Activated T-cell treated with anti-CD3 and anti-CD28 coated beads for 24 hours (primary cell): ENCODE measurements at places on chromosomes 4 and X.
A peak's percentile ranks its signal among the peaks of the same experiment; 100 is the strongest.

GRCh38 chr4:145298885-145299284 lies 118.5 kb upstream of the OTUD4 start:
- DNase-seq, result no peak

DNA sequence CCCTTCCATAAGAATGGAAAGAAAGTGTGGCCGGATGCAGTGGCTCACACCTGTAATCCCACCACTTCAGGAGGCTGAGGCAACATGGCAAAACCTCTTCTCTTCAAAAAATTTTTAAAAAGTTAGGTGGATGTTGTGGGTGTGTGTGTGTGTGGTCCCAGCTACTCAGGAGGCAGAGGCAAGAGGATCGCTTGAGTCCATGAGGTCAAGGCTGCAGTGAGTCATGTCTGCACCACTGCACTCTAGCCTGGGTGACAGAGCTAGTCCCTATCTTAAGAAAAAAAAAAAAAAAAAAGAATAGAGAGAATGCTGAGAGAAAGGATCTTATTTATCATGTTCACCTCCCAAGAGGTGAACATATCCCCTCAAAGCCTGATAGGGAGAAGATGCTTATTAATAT lies 492.1 kb upstream of the SMIM31 start:
- no peak for DNase-seq

GRCh38 chr4:69876071-69876470 lies 16.1 kb upstream of the SULT1E1 start:
- DNase-seq, result no peak

GRCh38 chr4:170109586-170110284 lies 20.0 kb upstream of the AADAT start:
- DNase-seq, result no peak

DNA sequence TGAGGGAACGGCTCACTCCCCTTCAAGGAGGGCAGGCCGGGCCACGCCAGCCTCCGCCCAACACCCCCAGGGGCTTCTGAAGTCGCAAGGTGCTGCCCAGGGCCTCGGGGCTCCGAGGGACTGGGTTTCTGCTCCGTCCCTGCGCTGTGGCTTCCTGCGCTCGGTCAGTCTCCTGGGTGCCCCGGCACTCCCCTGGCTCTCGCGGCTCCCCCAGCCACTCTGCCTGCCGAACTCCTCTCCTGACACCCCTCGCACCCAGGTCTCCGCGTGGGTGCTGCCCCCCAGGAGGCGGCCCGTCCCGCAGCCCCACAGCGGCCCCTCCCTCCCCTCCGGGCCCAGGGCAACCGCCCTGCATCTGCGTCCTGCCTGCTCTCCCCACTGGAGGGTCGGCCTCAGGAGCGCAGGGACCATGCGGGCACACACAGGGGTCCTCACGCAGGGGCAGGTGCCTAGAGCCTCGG lies 151.9 kb downstream of the AFAP1 start:
- no peak for DNase-seq

DNA sequence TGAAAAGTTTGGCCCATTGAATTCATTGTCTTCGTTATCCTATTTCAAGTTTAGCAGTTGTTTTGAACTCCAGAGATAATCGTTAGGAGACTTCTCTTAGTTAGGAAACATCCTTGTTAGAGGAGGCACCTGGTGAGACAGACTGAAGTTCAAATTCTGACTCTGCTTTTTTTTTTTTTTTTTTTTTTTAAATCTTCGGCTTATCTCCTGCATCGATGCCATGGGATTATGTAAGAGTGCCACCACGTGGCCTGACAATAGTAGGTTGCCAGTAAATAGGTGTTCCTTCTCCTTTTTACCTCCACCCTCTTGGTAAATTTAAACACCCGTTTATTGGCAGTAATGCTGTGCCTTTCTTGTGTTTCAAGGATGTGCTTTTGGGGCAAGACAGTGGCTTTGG lies 149.3 kb downstream of the SOWAHB start:
- DNase-seq, result no peak

GRCh38 chr4:61292322-61292721 lies 92.2 kb downstream of the ADGRL3 start:
- DNase-seq, result no peak

GRCh38 chrX:19642241-19643109 lies 127.2 kb upstream of the MAP3K15 start:
- DNase-seq, result no peak

DNA sequence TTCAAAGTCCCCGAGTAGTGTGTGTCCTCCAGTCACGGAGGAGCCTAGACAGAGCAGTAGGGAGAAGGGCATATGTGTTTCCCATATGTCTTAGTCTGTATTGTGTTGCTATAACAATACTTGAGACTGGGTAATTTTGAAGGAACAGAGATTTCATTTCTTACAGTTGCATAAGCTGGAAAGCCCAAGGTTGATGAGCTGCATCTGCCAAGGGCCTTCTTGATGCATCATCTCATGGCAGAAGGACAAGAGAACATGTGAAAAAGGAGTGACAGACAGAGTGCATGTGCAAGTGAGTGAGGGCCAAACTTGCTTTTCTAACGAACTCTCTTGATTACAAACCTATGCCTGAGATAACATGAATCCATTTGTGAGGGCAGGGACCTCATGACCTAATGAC lies 243.4 kb downstream of the ARHGAP10 start:
- no peak for DNase-seq

DNA sequence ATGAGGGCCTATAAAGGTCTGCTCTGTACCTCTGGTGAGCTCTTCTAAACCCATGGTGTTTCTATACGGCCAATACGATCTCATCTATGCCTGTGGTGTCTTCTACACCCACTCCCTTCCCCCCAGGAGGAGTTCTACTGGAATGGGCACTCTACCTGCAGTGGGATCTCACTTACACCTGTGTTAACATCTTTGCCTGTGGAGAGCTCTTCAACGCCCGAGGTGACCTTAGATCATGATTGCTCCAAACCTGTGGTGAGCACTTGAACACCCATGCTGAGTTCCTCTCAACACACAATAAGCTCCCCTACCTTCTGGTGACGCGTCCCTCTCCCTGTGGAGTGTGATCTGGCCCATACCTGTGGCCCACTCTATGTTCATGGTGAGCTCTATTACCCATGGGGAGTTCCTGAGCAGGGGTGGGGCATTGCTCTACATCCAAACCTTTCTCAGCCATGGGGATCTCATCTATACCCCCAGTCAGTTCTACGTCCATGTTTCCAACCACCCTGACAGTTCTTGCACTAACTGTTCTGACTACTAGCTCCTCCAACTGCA lies 48.6 kb downstream of the BCOR start:
- DNase-seq, result no peak

DNA sequence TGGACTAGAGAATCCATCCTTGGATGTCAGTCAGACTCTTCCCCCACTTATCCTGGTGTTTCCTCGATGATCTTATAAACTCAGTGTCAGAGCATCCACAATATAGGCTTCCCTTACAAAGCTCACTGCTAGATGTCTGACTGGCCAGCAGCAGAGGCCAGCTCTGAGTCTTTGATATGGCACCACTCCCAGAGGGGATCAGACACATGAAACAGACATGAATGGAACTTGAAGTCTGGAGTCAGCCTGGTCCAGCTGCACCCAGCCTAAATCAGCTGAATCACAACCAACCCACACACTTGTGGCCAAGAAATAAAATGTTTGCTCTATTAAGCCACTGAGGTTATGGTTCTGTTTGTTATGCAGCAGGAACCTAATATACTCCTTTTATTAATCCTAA lies 129.6 kb upstream of the MED14 start:
- DNase-seq, result no peak

DNA sequence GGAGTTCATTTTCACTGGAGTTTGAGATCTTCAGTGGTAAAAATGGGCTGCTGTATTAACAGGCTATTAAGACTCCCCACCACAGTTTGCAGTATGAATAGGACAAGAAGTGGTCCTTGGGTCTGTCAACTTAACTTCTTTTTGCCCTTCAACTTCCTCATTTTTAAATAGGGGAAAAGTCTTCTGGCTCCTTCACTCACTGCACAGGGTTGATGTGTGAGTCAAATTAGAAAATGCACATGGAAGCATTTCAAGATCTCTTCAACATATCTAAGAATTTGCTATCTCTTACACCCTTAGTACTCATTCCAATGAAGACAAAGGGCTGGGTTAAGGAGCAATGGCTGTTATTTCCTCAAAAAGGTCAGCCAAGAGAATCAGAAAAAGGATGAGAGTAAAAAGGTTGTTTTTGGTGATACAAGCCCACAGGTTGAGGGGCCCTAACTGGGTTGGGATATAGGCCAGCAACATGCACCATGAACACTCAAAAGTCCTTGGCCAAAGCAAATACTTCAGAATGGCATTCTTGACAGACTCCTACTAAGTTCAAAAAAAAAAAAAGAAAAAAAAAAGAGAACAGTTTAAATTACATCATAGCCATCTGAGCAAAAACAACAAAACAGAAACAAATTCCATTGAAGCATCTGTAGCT lies 13.4 kb downstream of the PDE5A start:
- no peak for DNase-seq

- DNase-seq, result no peak
Measured at GRCh38 chrX:48896611-48897011, 957 bp downstream of the TIMM17B start.

- no peak for DNase-seq
Measured at GRCh38 chr4:77120886-77121508, 36.0 kb upstream of the CCNG2 start.

DNA sequence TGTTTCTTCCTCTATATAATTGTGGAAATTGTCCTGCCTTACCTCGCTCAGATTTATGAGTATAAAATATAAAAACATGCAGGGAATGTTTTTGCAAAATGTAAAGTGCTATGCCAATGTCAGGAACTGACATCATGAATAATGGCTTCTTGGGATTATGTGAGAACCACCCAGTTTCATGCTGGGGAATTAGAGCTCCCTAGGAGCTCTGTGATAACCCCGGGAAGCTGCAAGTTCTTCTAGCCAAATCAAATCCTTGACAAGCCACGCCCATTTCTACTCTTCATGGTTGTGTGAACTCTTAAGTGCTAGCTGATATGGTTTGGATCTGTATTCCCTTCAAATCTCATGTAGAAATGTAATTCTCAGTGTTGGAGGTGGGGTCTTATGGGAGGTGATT lies 85.9 kb upstream of the PAK3 start:
- DNase-seq, result no peak

GRCh38 chr4:89056953-89057398 lies at the start of gene FAM13A:
TSS of gene FAM13A (minus strand) at chr4:89057185. CDS start at chr4:89056964, 221 bp downstream.
- no peak for DNase-seq

GRCh38 chr4:163164591-163164990 lies 2.1 kb downstream of the NAF1 start:
- no peak for DNase-seq

- DNase-seq, result no peak
Measured at GRCh38 chr4:148982200-148982599, 540.0 kb upstream of the NR3C2 start.

GRCh38 chr4:180407275-180407885 lies 1835.8 kb upstream of the TENM3 start:
- DNase-seq, result no peak

GRCh38 chr4:158808399-158808798 lies 39.6 kb downstream of the FNIP2 start:
- DNase-seq, result no peak

DNA sequence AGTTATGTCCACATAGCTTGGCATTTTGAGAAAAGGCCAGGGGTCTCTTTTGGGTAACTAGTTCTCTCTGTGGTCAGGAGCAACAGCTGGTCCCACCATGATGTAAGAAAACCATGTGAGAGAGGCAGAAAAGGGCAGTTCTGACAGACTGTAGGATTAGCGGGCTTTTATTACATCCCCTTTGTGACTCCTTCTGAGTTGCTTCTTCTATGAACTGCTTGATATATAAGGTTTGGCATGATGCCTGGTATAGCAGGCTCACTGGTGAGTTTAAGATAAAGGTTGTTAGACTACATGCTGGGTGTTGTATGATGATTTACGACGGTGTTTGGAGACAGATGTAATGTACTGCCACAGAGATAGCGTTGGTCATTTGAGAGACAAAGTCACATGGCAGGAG lies 2308.1 kb upstream of the AGA start:
- DNase-seq, result no peak

DNA sequence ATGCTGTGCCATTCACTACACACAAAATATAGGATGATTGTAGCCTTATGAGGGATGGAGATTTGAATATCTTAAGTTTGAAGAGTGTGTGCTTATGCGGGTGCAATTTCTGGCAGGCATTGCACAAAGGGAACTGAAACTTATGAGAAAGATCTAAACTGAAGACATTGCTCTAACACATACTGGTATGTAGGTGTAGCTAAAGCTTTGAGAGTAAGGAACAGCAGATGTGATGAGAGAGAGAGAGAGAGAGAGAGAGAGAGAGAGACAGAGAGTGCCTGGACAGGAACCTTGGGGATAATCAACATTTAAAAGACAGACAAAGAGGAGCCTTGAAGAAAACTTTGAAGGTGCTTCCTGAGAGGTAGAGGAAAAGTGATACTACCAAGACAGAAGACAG lies 379.7 kb downstream of the SPRY1 start:
- no peak for DNase-seq

GRCh38 chr4:174137698-174138097 lies 145.8 kb downstream of the FBXO8 start:
- no peak for DNase-seq

DNA sequence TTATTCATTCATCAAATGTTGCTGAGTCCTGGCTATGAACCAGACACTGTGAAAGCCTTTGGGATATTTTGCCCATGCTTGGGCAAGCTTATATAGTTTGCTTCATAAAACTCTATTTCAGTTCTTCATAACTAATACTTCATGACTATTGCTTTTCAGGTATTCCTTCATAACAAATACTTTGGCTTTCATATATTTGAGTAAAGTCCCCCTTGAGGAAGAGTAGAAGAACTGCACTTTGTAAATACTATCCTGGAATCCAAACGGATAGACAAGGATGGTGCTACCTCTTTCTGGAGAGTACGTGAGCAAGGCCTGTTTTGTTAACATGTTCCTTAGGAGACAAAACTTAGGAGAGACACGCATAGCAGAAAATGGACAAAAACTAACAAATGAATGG lies 1.7 kb upstream of the AFP start:
- no peak for DNase-seq

GRCh38 chrX:71922686-71923085 lies 12.0 kb downstream of the NHSL2 start:
- no peak for DNase-seq

GRCh38 chr4:55435141-55435841 lies 39.5 kb downstream of the TMEM165 start:
- peak; percentile 3 for DNase-seq

- DNase-seq, result no peak
Measured at GRCh38 chr4:55409468-55410171, 13.9 kb downstream of the TMEM165 start.

DNA sequence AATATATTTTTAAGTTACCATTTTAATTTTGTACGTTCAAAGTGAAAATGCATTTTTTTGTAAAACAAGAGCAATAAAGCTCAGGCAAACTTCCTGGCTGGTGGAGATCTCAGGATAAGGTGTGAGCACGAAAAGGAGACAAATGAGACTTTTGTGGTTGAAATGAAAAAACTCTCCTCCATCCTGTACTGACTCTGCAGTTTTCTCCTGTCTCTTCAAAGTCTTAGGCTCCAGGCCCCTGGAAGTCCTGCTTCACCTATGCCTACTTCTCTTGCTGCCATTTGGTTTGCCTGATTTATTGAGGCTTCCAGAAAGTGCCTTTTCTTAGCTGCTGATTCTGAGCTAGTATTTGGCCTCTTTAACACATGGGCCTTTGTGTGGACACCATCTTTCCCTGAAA lies 77.7 kb downstream of the MAML3 start:
- DNase-seq, result no peak

- no peak for DNase-seq
Measured at GRCh38 chr4:148510211-148510610, 68.0 kb upstream of the NR3C2 start.
